ENCODE measurements at places on chromosomes 7 and 10.

GRCh38 chr7:74043523-74043951 lies 15.6 kb downstream of the ELN start:
- no peak overlapping the region for H3K27ac ChIP-seq
- no peak overlapping the region for H3K4me3 ChIP-seq
- no peak for DNase-seq
- H3K4me1 ChIP-seq = no peaks in the 10 kb centered on the region

GRCh38 chr7:69173341-69173740 lies 424.9 kb upstream of the AUTS2 start:
- no peaks in the 10 kb centered on the region for H3K36me3 ChIP-seq
- no peak overlapping the region for H3K27ac ChIP-seq
- no peaks in the 10 kb centered on the region for H3K27me3 ChIP-seq
- no peaks in the 10 kb centered on the region for H3K4me1 ChIP-seq

DNA sequence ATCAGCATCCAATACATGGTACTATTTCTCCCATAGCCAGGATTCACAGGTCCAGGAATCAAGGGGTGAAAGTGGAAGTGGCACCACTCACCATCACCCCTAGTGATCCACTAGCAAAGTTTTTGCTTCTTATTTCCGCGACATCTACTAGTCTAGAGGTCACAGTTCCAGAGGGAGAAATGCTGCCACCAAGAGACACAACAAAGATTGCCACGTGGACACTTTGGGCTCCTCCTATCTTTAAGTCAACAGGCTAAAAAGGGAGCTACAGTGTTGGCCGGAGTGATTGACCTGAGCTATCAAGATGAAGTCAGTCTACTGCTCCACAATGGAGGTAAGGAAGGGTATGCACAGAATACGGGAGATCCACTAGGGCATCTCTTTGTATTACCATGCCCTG lies 178.2 kb downstream of the AKR1D1 start:
- no peaks in the 10 kb centered on the region for H3K27me3 ChIP-seq
- H3K36me3 ChIP-seq = no peaks in the 10 kb centered on the region
- H3K4me3 ChIP-seq = no peak overlapping the region
- H3K4me1 ChIP-seq = no peaks in the 10 kb centered on the region
- DNase-seq = no peak

DNA sequence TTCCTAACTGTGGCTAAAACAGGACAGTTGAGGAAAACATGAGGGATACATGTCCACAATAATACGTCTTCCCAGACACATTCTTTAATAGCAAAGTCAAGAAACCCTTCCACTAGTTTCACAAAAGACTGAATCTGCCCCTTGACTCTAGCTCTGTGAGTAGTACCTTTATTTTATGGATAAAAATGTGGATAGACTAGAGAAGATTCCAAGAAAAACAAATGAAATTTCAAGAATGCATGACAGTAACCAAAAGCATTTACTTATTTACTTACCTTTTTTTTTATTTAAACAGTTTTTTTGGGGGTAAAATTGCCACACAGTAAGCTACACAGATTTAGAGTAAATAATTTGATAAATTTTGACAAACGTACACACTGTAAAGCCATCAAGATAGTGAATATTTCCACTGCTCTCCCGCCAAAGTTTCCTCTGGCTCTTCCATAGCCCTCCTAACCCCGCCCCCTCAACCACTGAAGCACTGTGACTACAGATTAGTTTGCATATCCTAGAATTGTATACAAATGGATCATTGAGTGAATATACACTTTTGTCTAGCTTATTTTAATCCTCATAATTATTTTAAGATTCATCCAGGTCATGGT lies 420.4 kb upstream of the ZMIZ1 start:
- no peaks in the 10 kb centered on the region for H3K4me1 ChIP-seq
- no peak overlapping the region for H3K27ac ChIP-seq
- H3K36me3 ChIP-seq = no peaks in the 10 kb centered on the region
- DNase-seq = no peak
- H3K27me3 ChIP-seq = peaks cover 3% of the 10 kb centered on the region

DNA sequence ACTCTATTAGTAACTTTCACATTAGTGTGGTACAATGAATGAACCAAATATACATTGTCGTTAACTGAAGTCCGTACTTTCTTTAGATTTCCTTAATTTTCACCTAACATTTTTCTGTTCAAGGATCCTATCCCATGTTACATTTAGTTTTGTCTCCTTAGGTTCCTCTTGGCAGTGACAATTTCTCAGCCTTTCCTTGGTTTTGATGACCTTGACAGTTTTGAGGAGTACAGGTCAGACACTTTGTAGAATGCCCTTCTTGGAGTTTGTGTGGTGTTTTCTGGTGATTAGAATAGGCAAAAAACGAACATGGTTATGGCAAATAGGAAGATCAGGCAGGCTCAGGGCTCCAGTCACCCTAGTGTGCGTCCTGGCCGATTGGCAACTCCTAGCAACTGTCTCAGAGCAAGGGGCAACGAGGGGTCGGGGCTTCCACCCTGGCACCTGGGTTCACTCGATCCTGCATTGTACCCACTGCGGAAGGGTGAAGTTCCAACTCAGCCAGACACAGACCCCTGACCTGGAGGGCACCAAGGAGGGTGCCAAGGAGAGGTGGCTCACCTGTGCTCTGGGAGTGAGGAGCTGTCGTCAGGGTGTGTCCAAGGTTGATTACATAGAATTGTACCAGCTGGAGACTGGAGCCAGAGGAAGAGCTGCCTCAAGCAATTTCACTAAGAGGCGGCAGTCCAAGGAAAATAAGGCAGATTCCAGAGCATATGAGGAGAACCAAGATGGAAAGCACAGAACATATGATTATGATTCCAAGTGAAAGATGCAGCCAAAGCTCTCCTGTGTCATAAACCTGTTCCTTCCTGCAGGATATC lies 37.5 kb downstream of the PAPSS2 start:
- H3K4me1 ChIP-seq = no peaks in the 10 kb centered on the region
- H3K27me3 ChIP-seq = no peaks in the 10 kb centered on the region
- H3K4me3 ChIP-seq = no peak overlapping the region

DNA sequence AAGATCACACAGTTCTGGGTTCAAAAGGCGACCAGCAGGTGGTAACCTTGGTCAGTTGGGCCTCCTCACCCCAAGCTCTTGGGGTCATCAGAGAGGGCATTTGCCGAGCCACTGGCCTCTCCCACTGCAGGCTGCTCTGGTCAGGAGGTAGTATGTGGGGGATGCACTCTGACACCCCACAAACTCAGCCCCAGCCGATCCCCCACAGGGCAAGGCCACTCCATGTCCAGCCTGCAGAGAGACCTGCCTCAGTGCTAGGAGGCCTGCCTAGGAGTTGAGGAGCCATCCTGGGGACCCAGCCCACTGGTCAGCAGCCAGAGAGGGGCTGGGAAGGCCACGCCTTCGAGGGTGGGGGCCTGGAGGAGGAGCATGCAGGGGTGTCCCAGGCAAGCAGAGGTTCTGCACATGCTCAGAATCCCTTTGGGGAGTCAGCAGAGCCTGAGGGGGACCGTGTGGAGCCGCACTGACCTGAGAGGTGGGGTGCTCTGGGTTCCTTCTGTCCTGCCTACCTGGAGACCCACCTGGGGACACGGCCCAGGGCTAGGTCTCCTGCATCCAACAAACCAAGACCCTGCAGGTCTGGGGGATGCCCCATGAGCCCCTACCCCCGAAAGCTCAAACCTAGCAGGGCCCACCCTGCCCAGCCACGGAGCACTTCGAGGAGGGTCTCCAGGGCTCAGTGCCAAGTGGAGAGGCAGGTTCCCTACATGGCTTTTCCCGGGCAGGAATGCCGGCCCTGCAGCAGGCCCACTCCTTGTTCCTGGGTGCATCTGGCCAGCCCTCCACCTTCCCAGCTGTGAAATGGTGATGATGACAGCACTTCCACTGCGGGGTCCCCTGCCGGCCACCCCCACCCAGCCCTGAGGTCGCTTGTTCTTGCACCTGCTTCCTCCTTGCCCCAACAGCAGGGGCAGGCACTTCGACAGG lies 58.5 kb downstream of the RASGEF1A start:
- no peaks in the 10 kb centered on the region for H3K36me3 ChIP-seq
- H3K27me3 ChIP-seq = no peaks in the 10 kb centered on the region
- no peaks in the 10 kb centered on the region for H3K4me1 ChIP-seq

DNA sequence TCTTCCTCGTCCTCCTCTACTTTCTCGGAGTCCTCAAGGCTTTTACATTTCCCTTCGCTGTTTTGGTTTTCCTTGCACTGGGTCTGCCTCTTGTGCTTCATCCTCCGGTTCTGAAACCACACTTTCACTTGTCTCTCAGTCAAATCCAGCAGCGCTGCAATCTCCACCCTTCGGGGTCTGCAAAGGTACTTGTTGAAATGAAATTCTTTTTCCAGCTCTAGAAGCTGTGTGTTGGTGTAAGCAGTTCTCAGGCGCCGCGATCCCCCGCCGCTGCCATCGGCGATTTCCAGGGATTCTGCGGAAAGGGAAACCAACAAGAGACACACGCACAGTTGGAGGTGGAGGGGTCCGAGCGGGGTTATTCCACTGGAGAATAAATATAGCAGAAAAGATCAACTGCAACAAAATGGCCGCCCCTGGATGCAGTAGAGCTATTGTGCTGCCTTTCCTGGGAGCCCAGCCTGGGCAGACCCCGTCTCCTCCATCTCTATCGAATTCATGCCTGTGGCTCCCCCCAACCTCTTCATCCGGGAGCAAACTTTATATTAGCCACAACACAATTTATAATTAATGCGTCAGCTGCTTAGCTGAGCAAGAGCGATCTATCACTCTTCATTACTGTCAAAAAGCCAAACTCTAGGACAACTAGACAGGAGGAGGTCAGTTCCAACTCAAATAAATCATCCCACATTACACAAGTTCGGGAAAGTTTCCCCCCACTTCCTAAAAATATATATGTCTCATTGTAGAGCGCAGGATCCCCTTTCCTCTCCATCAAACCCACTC lies 1.1 kb downstream of the HOXA2 start:
- peaks cover 35% of the 10 kb centered on the region for H3K27me3 ChIP-seq
- no peak overlapping the region for H3K4me3 ChIP-seq
- no peaks in the 10 kb centered on the region for H3K36me3 ChIP-seq
- no peak overlapping the region for H3K27ac ChIP-seq
- no peak for DNase-seq

GRCh38 chr10:97034958-97035769 lies 150.6 kb downstream of the SLIT1 start:
- H3K27ac ChIP-seq = no peak overlapping the region
- H3K36me3 ChIP-seq = no peaks in the 10 kb centered on the region
- H3K27me3 ChIP-seq = no peaks in the 10 kb centered on the region
- DNase-seq = no peak
- no peak overlapping the region for H3K4me3 ChIP-seq

GRCh38 chr10:127887541-127888415 lies 5.0 kb downstream of the CLRN3 start:
- H3K4me1 ChIP-seq = no peaks in the 10 kb centered on the region
- DNase-seq = no peak
- no peak overlapping the region for H3K4me3 ChIP-seq
- no peaks in the 10 kb centered on the region for H3K27me3 ChIP-seq
- no peak overlapping the region for H3K27ac ChIP-seq
- H3K36me3 ChIP-seq = no peaks in the 10 kb centered on the region

DNA sequence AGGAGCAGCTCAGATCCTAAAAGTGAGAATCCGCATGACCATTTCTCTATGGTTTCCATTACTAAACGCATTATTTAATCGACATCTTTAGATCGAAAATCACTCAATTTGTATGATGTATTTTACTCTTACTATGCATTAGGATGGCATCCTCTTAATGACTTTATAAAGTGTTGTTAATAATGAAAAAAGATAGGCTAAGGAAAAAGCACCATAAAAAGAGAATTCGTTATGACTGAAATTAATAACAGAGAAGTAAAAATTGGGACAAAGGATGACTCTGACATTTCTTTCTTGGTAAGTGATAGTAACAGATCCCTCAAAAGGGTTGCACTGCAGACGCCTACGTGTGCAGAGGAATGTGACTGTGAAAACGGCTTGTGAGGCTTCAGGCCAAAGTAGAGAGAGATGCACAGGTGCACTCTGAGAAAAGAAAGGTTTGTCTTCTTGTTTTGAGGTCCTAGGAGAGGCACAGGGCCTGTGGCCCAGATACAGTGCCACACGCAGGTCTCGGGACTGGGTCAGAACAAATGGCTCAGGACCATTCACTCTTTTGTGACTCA lies 23.0 kb upstream of the RBM33 start:
- no peak overlapping the region for H3K4me3 ChIP-seq
- no peaks in the 10 kb centered on the region for H3K36me3 ChIP-seq
- H3K27ac ChIP-seq = no peak overlapping the region

GRCh38 chr7:66939325-66939724 lies 18.3 kb downstream of the TMEM248 start:
- no peaks in the 10 kb centered on the region for H3K4me1 ChIP-seq
- H3K36me3 ChIP-seq = peaks cover 23% of the 10 kb centered on the region
- no peak overlapping the region for H3K4me3 ChIP-seq
- H3K27ac ChIP-seq = no peak overlapping the region
- DNase-seq = no peak

DNA sequence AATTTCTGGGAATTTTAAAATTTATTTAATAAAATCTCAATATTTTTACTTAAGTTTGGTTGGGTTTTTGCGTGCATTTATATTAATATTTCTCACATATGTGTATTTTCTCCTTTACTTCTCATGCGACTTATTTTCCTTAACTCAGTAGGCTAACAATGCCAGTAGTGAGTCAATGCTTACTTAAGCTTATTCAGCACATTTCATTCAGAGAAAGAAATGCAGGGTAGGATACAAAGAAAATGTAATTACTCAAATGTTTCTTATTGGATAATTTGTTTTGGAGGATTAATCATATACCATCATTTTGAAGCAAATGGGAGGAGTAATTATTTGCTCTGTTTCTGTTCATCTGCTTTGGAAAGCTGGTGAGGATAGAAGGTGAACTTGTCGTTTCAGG lies 623.5 kb downstream of the POM121L12 start:
- no peaks in the 10 kb centered on the region for H3K36me3 ChIP-seq
- H3K27me3 ChIP-seq = no peaks in the 10 kb centered on the region
- no peak for DNase-seq
- H3K4me1 ChIP-seq = no peaks in the 10 kb centered on the region
- no peak overlapping the region for H3K27ac ChIP-seq

DNA sequence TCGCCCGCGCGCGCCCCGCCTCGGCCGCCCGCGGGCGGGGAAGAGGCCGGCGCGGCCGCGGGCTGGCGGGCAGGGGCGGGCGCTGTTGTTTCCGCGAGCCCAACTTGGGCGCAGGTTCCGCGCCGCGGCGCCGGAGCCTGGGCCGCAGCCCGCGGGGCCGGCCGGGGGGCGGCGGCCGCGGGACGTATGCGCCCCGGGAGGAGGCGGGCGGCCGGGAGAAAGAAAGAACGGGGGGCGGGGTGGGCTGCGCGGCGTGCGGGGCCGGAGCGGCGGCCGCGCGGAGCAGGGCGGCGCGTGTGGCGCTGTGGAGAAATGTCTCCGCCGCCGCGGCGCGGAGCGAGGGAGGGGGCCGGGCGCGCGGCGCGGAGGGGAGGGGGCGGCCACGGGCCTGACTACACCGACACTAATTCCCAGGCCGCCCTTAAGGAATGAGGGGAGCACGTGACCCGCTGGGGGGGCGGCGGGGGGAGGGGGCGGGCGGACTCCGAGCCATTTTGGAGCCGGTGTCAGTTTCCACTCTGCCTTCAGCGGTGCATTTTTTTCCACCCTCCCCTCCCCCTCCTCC lies at the start of gene BMI1:
Gene BMI1 (plus strand): TSS at position 509 of the 565 bp plus-strand sequence. CDS start 5,351 bp downstream, outside the sequence.
- H3K4me3 ChIP-seq = peak within 1 kb of the TSS; percentile 95
- H3K27me3 ChIP-seq = peaks cover 15% of the 10 kb centered on the region
- no peaks in the 10 kb centered on the region for H3K36me3 ChIP-seq
- peaks cover 16% of the 10 kb centered on the region for H3K4me1 ChIP-seq
- H3K27ac ChIP-seq = peak within 1 kb of the TSS; percentile 77
- peak; percentile 56 for DNase-seq
